CD8-positive, alpha-beta memory T cell (primary cell): ENCODE measurements at places on chromosomes 7 and 10. TPM values are rescaled to one million over a fixed set of nuclear protein-coding genes. Genes with fewer than 3 reads are reported as not detected.
A peak's percentile ranks its signal among the peaks of the same experiment; 100 is the strongest.

- no peak for DNase-seq
Observed at GRCh38 chr7:99459087-99459486, 6.9 kb downstream of the ATP5MF start.

DNA sequence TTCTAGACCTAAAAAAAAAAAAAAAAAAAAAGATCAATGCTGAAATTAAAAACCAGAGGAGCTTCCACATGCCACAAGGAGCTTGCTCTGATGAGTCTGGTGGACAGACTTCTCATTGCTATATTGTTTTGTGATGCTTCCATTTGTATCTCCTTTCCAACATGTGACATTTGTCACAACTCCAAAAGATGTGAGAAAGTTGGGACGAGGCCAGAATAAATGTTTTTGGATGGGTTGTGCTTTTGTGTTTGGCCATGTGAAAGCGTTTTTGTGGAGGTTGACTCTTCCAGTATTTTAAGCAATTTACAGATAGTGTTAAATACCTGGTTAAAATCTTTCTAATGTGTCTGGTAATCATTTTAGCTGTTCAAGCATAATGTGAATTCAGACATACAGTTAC, 280.1 kb downstream of the SKAP2 start:
- no peak for DNase-seq

The OPN1SW gene
- not detected for total RNA-seq

The ECHDC3 gene
- total RNA-seq = 0.77 TPM

The FRMPD2 gene
- total RNA-seq = not detected

- DNase-seq = no peak
Observed at GRCh38 chr10:5284311-5285057, 80.3 kb upstream of the UCN3 start.

The IFIT1B gene
- total RNA-seq = not detected

GRCh38 chr10:3222068-3222467, 49.5 kb upstream of the PITRM1 start:
- no peak for DNase-seq

- no peak for DNase-seq
Observed at GRCh38 chr7:105837765-105838626, 38.4 kb downstream of the ATXN7L1 start.

GRCh38 chr10:55410415-55410885, 609.4 kb upstream of the PCDH15 start:
- no peak for DNase-seq

GRCh38 chr7:41886262-41886900, 183.5 kb upstream of the INHBA start:
- DNase-seq = no peak

DNA sequence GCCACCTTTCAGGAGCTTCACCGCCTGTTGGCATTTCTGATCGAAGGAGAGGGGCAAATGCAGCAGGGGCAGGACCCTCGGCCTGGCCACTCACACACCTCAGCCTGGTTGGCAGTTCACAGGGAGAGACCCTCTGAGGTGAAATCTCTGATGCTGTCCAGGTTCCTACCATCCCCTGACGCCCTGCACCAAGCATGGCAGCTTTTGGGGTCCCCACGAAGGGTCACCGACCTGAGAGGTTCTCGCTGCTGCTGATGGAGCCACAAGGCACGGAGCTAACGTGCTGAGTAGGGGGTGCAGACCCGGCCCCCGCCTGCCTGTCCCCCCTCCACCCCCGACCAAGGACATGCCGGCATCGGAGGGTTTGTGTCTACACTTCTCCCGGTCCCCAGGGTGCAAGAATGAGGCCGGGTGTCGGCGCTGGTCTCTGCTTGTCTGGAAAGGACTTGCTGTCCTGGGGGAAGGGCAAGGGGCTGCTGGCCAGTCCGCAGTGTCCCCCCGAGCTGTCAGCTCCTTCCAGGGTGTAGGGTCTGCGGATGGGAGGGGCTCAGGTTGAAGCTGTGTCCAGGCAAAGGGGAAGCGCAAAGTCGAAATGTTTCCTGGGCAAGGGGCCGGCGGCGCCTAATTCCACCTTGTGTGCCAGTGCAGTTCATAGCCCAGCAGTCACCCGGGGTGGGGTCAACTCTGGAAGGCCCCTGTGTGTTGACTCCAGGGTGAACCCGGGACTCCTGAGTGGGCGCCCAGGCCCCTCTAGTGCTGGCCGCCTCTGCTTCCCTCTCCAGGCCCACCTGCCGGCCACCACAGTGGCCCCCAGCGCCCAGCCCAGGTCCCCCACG, 132.6 kb downstream of the DNAJB6 start:
- no peak for DNase-seq

The PTER gene
- 24.1 TPM for total RNA-seq

- peak; percentile 62 for DNase-seq
Observed at GRCh38 chr10:22022257-22023032, 18.9 kb upstream of the DNAJC1 start.

The PIK3CG gene
- total RNA-seq = 26.3 TPM

- no peak for DNase-seq
Observed at GRCh38 chr10:90089719-90090118, 388.3 kb downstream of the KIF20B start.

- no peak for DNase-seq
Observed at GRCh38 chr10:114678336-114678735, 20.3 kb upstream of the ABLIM1 start.

DNA sequence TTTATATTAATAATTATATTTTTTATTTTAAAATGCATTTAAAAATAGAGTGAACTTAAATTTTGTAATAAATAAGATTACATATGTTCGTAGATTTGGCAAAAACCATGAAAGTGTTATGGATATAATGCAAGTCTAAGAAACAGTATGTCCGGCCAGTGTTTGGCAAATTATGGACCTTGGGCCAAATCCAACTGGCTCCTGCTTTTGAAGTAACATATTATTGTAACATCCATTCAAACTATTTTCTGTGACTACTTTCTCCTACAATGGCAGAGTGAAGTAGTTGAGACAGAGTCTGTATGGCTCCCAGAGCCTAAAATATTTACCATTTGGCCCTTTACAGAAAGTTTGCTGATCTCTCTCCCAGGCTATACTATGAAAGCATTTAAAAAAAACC, 38.9 kb downstream of the TMEM229A start:
- DNase-seq = no peak

DNA sequence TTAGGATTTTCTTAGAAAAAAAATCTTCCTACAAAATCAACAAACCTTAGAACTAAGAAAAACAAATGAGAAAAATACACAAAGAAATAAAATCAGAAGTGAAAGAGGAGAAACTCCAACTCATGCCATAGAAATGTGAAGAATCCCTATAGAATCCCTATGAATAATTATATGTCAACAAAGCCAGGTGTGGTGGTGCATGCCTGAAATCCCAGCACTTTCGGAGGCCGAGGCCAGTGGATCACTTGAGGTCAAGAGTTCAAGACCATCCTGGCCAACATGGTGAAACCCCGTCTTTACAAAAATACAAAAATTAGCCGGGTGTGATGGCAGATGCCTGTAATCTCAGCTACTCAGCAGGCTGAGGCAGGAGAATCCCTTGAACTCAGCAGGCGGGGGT, 27.1 kb downstream of the ACSM6 start:
- DNase-seq = no peak

The HKDC1 gene
- 0.15 TPM for total RNA-seq

- DNase-seq = no peak
Observed at GRCh38 chr7:114481999-114482398, 67.4 kb downstream of the FOXP2 start.

GRCh38 chr10:43316988-43317387, 50.1 kb upstream of the RASGEF1A start:
- DNase-seq = no peak

DNA sequence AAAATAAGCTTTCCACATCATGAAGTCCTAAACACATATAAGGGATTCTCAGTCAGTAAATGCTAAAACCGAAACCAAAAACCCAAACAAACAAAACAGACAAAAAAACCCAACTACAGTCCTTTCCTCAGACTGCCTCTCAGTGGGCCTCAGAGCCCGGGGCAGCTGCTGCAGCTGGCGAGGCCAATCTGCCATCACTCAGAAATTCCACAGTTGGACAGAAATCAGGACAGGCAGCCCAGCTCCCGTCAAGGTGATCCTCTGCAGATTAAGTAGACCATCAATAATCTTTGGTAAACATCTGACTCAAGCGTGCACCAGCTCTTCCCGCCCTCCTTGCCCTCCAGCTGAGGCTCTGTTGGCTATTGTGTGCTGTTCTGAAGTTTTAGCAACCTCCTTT, 142.2 kb downstream of the ATXN7L1 start:
- DNase-seq = no peak
